Osteocyte (in vitro differentiated cells): ENCODE measurements at places on chromosomes 3 and 15. TPM values are rescaled to one million over a fixed set of nuclear protein-coding genes. Genes with fewer than 3 reads are reported as not detected.
A peak's percentile ranks its signal among the peaks of the same experiment; 100 is the strongest.

DNA sequence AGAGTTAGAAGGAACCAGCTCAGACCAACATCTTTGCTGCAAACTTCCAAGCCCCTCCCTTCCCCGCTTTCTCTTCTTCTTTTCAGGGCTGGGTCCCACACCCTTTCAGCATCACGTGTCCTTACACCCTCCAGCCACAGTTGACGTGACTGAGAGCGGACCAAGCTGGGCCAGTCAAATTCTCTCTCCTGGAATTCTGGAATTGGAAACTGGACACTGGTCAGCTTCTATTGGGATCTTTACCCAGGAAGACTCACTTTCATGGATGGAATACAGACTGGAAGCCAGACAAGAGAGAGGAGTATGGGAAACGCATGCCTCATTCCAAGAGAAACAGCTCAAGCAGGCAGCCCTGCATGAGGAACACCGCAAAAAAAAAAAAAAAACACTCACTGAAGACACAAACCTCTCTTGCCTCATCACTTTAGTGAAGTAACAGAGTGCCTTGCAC lies 12.4 kb upstream of the TPM1 start:
- no peak for DNase-seq

DNA sequence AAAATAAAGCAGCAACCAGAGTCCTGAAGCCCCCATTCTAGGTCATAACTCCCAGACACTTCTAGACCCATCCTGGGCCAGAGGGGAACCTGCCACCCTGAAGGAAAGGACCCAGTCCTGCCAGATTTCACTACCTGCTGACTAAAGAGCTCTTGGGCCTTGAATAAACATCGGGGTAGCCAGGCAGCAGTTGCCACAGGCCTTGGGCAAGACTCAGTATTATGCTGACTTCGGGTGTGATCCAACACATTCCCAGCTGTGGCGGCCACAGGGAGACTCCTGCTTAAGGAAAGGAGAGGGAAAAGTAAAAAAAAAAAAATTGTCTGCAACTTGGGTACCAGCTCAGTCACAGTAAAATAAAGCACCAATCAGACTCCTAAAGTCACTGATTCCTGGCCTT lies 23.8 kb downstream of the NEDD4 start:
- no peak for DNase-seq

DNA sequence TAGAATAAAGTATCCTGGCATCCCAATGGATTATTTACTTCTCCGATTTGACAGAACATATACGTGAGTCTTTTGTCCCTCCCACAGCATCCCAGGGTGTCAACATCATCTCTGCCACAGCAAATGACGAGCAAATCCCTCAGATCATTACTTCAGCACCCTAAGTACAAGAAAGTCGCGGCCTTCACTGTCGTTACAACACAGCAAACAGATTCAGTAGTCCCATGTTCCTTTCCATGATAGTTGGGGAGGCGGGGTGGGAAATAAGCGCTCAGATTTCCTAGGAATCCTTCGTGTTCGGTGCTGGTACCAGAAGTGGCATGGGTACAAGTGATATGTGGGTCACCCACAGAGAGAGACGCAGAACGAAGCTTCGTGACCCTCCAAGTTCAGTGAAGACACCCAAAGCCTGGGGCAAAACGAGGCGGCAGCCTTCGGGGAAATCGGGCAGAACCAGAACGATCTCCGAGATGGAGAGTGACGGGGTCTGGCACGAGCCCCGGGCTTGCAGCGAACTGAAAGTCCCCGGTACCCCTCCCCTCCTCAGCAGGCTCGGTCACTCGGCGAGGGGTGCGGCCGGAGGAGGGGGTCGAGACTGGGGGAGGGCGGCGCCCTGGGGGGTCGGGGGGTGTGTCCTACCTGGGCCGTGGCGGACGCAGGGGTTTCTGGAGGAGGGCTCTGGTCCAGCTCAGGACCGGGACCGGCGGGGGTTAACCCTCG lies 619 bp downstream of the TTBK2 start:
- peak; percentile 87 for DNase-seq

GRCh38 chr3:186628756-186629155 lies 11.4 kb upstream of the FETUB start:
- no peak for DNase-seq

Gene EFHB
- total RNA-seq, result 1.8 and 2.7 TPM in 2 replicates

DNA sequence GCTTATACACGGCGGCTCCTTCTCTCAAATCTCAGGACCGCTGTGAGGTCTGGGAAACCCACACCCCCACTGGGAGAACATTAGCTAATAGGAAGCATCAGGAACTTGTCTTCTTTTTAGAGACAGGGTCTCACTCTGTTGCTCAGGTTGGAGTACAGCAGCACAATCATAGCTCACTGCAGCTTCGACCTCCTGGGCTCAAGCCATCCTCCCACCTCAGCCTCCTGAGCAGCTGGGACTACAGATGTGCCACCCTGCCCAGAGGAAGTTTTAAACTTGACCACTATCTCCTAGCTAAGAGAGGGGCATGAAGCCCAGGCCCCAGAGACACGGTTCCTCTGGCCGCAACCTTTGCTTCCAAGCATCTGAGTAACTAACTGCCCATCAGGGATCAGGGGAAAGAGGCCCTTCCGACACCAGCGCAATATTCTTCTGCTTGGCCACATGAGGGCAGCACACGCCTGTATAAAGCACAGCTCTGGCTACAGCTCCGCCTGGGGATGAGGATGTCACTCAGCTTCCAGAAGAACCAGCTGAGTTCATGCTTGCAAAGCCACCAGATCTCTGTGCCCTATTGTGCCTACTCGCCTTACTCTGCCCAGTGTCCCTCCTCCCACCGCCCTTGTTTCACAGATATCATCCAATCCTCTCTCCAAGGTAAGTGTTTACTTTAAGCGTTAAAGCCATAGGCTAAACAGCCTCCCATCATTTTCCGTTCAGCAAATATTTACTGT lies 57.6 kb upstream of the SLC6A11 start:
- no peak for DNase-seq

GRCh38 chr15:68807249-68807648 lies 13.4 kb downstream of the ANP32A start:
- DNase-seq, result no peak

DNA sequence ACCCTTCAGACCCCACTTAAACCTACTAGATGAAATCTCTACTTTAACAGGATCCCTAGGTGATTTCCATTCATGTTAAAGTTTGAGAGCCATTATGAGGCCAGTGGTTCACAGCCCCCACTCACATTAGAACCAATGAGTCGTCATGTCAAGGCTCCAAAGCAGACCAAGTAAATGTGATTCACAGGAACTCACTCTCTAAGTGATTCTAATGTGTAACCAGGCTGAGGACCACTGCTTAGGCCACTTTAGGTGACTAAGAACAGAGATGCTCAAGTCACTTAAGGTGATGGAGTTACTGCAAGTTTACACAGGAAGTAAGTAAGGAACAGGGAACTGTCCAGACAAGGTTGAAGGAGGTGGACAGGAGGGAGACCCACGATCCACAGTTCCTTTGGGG lies 7.7 kb downstream of the GALNT15 start:
- no peak for DNase-seq
